ENCODE measurements at places on chromosomes 16 and 17. TPM values are rescaled to one million over a fixed set of nuclear protein-coding genes. Genes with fewer than 3 reads are reported as not detected.
A peak's percentile ranks its signal among the peaks of the same experiment; 100 is the strongest.

GRCh38 chr17:28733346-28733745, 4.8 kb downstream of the NEK8 start:
- DNase-seq = no peak

The VASN gene
- polyA plus RNA-seq = 10.7 TPM

DNA sequence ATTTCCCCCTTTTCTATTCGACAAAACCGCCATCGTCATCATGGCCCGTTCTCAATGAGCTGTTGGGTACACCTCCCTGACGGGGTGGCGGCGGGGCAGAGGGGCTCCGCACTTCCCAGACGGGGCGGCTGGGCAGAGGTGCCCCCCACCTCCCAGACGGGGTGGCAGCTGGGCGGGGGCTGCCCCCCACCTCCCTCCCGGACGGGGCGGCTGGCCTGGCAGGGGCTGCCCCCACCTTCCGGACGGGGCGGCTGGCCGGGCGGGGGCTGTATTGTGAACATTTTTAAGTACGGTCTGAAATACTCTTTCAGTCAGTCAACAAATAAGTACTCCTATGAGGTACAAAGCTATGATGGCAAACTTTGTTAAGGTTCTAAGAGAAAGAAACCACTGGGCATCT, 222.8 kb downstream of the CNTNAP4 start:
- DNase-seq = peak; percentile 40

- no peak for DNase-seq
Measured at GRCh38 chr17:39527220-39527813, 66.0 kb downstream of the CDK12 start.

DNA sequence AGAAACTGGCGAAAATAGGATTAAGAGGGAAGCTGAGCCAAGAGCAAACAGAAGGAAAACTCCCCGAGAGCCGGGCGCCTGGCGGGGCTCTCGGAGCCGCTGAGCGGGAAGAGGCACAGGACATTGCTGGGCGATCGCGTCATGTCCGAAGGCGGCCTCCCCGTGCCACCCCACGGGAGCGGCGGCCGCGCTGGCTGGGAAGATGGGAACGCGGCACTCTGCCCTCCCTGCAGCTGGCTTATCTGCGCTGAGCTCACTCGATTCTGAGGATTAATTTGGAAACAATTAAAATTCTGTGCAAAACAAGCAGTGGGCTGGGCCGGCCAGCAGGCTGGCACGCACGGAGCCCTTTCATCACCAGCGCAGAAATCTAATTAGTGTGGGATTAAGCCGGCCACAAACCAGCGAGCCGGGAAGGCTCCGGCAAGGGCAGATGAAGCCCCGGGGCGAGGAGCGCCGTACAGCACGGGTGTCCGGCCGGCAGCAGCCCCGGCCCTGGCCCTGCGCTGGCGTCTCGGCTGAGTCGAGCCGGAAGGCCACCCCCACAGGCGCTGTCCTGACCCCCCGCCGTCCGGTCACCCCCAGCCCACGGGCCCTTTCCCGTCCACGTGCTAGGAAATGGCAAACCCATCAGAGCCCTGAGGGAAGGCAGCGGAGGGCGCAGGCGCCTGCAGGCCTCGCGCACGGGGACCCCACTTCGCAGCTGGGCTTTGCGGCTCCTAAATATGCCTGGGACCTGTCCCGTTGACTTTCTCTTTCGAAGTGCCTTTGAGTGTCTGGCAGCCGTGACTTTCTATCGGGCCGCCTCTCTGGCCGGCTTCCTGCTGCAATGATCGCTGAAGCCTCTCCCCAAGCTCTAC, 37.9 kb downstream of the SOX8 start:
- peak; percentile 92 for DNase-seq

The HSD11B2 gene
- 0.38 TPM for polyA plus RNA-seq

DNA sequence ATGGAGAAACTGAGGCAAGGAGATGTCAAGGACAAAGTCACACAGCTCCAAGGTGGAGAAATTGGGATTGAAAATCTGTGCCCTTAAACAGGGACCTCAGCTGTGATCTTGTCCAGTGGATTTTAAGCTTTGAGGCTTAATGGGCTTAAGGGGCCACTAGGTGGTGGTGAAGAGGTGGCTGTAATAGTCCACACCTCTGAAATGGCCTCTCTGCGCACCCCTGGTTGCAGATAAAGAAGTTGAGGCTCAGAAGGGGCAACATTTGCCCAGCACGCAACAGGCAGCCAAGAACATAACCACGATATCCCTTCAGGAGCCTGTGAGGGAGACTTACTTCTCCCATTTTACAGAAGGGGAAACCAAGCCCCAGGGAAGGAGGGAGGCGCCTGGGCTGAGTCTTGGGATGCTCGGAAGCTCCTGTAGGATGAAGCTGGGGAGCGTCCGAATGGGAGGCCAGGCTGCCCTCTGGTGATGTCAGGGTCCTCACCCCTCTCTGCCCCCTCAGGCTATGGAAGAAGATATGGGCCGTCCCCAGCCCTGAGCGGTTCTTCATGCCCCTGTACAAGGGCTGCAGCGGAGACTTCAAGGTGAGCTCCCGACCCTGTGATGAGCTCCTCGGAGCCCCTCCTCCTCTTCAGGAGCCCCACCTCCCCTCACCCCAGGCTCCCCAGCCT, 43.7 kb downstream of the IL21R start:
- no peak for DNase-seq
